Activated CD4-positive, alpha-beta memory T cell treated with anti-CD3 and anti-CD28 coated beads, Interleukin-2, amount 10 ng/mL, durations not matched to agents 7 days and 5 days (primary cell): ENCODE measurements at places on chromosomes 7 and 10. TPM values are rescaled to one million over a fixed set of nuclear protein-coding genes. Genes with fewer than 3 reads are reported as not detected.

MOGAT3 gene
- total RNA-seq, result not detected

PAPSS2 gene
- total RNA-seq, result not detected

AKR1D1 gene
- total RNA-seq, result not detected

TMEM140 gene
- total RNA-seq, result 37.1 TPM

MCM10 gene
- total RNA-seq, result 42.9 TPM

NRBF2 gene
- 25.1 TPM for total RNA-seq

GPR37 gene
- not detected for total RNA-seq

PRKCQ gene
- 70.6 TPM for total RNA-seq

TAS2R4 gene
- 0.65 TPM for total RNA-seq

TMEM139 gene
- total RNA-seq, result 0.73 TPM

TRIM74 gene
- total RNA-seq, result 2.5 TPM

BAMBI gene
- 0.23 TPM for total RNA-seq

EPHB6 gene
- 7.0 TPM for total RNA-seq

CYP2C18 gene
- total RNA-seq, result not detected

OR6B1 gene
- total RNA-seq, result not detected

ALDH18A1 gene
- 44.7 TPM for total RNA-seq

SORCS3 gene
- total RNA-seq, result not detected

LLCFC1 gene
- total RNA-seq, result not detected

FBXL13 gene
- 0.58 TPM for total RNA-seq

ANKRD1 gene
- total RNA-seq, result not detected

INA gene
- total RNA-seq, result 0.08 TPM
